Colonic mucosa (tissue), 4 donors: ENCODE measurements at places on chromosomes 5 and 9.

- DNase-seq: peak; percentile 22
Observed at GRCh38 chr9:105127863-105128220, 116.6 kb upstream of the SLC44A1 start.

- DNase-seq: no peak
Observed at GRCh38 chr9:123718188-123718587, 211.7 kb downstream of the DENND1A start.

DNA sequence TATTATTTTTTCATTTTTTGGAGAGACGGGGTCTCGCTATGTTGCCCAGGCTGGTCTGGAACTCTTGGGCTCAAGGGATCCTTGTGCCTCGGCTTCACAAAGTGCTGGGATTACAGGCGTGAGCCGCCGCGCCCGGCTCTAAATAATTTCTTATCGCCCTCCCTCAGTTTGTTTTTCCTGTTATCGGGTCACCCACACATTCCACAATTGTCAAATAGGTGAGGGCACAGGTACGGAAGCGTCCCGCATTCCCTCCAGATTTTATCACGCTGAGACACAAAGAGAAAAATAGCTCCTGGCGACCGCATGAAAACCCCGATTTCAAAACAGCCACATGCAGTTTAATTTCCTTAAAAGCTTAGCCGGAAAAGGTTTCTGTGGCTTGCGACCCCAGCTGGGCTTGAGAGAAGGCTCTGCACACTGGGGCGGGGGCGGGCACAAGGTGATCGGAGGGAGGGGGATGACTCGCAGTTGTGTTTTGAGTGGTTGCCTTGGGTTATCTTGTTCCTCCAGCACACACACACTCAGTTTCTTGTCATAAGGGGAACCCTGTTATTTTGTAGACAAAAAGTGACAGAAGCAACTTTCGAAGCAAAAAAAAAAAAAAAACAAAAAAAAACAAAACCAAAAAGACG, 717 bp upstream of the IQGAP2 start:
- DNase-seq: peak; percentile 53

- DNase-seq: no peak
Observed at GRCh38 chr5:153476767-153477166, 13.7 kb upstream of the GRIA1 start.

DNA sequence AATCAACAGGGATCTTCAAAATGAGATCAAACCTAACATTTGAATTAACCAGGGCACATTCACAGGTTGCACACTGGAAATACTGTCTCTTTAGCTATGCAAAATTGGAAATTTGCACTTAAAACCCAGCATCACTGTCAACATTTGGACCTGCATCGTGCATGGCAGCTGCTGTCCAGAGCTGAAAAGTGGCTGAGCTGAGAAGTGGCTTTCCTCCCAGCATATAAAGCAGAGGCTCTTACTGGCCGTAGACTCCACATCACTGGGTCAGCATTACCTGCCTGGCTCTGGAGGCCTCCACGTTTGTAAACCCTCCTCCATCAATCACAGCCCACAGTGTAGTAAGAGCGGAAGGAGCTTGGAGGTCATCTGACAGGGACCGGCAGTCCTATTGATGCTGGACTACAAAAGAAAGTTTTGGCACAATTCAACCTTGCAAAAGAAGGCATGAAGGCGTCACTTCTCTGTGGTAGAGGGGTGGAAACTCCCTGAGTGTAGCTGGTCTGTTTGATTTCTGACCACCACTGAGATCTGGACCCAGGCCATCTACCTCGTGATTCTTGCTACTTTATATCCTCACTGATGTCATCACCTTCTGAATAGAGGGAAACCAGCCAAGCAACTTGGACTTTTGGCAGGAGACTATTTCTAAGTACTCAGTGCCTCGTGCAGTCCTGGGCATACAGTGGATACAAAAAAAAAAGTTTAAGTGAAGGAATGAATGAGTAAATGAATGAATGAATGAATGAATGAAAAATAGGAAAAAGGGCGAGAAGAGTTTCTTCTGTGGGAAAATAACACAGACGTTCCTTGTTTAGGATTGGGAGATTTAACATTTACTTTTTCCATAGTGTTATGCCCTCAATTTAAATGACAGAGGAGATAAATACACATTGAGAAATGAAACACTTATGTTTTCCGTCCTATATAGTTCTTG, 14.8 kb downstream of the RASEF start:
- no peak for DNase-seq

GRCh38 chr9:75086541-75087288, 1.2 kb downstream of the NMRK1 start:
- DNase-seq: peak; percentile 58

GRCh38 chr9:83636813-83637212, 13.9 kb downstream of the IDNK start:
- DNase-seq: no peak

- peak; percentile 38 for DNase-seq
Observed at GRCh38 chr5:170287532-170287931, 10.0 kb downstream of the LCP2 start.

GRCh38 chr5:18141222-18141621, 507.0 kb downstream of the TAF11L14 start:
- no peak for DNase-seq

GRCh38 chr5:59525957-59526356, 367.6 kb downstream of the PDE4D start:
- no peak for DNase-seq

DNA sequence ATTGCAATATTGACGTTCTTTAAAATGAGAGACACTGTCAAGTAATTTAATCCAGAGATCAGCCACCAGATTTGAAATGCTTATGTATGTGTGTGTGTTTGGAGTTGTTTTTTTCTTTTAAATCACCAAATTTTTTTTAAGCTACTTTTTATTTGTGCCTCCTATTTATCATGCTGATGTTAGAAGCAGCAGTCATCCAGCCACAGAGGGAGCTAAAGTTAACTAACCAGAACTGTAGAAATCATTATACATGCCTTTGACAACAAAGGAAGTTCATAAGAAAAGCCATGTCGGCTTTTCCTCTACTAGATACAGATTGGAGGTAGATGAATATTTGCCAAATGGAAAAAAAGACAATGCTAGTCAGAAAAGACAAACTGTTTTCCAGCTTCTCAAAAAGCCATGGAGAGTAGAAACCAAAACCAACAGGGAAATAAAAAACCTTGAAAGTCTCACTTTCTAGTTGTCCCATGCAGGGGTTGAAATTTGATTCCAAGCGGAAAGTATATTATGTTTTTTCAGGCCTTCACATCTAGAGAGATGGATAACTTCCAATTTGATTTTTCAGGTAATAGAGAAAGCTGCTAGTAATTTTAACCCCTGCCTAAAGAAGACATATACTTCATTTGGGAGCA, 4.5 kb downstream of the PURA start:
- DNase-seq: no peak

GRCh38 chr9:34343090-34343489, 13.7 kb downstream of the NUDT2 start:
- peak; percentile 43 for DNase-seq

GRCh38 chr9:95516734-95517558, at the start of gene PTCH1:
Gene PTCH1, minus strand, starts transcription at chr9:95516971.
- DNase-seq: peak; percentile 81

DNA sequence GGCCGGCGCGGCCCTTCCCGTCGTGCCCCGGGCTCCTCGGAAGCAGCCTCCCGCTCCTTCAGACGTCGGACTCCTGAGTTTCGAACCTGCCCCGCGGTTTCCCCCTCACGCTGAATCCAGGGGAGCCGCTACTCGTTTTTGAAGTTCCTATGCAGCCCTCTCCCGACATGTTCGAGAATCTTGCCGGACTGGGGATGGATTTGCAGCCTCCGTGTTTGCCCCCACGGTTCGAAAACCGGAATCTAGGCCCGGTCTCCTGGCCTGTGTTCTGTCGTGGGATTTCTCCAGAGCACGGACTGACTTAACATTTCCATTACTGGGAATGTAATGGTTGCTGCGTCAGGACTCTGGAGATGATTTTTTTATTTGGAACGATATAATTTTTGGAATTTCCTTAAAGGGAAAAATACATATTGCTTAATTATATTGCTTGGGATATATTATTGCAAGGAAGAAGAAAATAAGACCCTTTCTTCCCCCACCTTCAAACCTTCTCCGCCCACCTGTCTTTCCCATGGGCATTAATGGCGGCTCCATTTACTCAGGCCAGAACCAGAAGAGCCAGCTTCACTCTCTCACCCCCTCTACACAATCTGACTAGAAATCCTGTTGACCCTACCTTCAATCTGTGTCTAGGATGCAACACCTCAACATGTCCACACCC, 8.5 kb upstream of the MGAT1 start:
- no peak for DNase-seq

DNA sequence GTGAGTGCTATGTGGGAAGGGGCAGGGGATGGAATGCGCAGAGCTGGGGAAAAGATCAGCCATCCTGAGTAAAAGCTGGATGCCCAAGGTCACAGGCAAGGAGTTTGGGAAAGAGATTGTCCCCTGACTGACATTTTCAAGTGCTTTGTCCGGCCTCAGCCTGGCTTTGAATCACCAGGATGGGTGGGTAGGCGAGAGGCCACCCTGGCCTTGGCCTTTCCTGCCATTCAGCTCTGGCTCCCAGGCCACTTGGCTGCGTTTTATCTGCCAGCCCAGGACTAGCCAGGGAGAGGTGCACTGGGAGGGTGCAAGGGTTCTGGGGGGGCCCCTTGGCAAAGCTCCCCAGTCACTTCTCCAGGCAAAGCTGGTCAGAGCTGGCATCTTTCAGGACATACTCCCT, 37.4 kb upstream of the SYNPO start:
- no peak for DNase-seq

GRCh38 chr9:38046661-38047300, 22.2 kb downstream of the SHB start:
- DNase-seq: no peak

- no peak for DNase-seq
Observed at GRCh38 chr5:158410976-158411375, 552.0 kb upstream of the CLINT1 start.
